ENCODE measurements at places on chromosomes 12 and 14. TPM values are rescaled to one million over a fixed set of nuclear protein-coding genes. Genes with fewer than 3 reads are reported as not detected.

DNA sequence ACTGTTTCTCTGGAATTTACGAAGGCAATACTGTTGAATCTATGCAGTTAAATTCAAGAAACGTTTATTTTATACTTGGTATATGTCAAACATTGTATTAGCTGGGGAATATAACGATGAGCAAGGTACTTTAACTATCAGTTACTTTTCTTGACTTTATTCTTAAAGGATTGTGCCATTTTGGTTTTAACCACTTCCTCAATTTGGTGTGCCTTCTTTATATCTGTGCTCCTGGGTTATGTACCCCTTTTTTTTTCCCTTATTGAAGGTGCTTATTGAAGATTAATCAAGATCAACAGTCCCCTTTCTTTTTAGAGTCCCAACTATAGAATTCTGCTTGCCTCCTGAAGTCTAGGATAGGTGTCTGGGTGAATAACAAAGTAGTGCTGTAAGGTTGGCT lies 5.8 kb downstream of the RAB21 start:
- no peak for DNase-seq

GRCh38 chr12:89236237-89236636 lies 116.1 kb downstream of the DUSP6 start:
- DNase-seq: no peak

Gene DHRS2
- 1.2 TPM for polyA plus RNA-seq

GRCh38 chr12:124605150-124605882 lies 37.9 kb upstream of the NCOR2 start:
- DNase-seq: no peak

DNA sequence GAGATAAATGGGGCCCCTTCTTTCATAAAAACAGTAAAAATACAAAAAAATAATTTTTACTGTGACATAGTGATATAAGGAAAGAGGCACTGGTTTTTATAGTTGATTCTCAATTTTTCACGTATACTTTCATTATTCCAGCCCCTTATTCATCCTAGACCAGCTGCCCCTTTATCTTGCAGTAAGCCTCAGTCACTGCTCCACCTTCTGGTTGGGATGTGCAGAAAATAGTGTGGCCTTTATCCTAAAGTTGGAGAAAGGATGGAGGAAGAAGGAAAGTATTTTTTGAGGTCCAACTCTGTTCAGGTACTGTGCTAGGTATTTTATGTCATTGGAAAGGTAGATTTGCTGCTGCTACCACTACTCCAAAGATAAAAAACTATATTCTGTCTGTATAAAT lies 172.7 kb downstream of the ANO6 start:
- DNase-seq: peak; percentile 56

- no peak for DNase-seq
These were observed 141.6 kb downstream of the GPHN start for GRCh38 chr14:66649498-66649897.

Gene ABCC9
- 0.02 TPM for polyA plus RNA-seq

Gene KRT8
- polyA plus RNA-seq: 49.4 TPM

DNA sequence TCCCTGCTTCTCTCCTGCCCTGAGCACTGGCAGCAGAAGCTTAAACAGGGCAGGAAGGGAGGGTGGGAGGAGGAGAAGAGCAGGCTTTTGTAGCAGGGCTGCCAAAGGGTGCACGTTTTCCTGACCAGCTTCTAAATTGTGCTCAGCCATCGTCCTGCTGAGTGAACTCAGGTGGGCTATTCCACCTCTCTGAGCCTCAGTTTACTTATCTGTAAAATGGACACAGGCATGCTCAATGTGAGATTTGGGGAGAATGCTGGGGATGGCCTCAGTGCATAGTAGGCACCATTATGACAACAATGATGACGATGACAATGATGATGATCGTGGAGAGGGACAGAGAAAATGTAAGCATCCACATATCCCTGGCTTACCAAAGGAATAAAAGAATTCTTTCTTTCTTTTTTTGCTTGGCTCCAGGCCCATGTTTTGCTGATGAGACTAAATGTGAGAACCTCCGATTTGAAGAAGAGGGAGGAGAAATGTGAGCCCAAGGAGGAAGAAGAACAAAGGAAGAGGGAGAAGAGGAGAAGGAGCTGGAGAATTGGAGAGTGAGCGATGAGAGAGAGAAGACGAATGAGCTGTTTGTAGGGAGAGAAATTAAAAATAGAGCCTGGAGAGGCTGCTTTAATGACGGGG lies 105.5 kb upstream of the MYL2 start:
- no peak for DNase-seq
